C1 segment of cervical spinal cord (tissue), 14 donors: ENCODE measurements at places on chromosomes 5 and 9.

DNA sequence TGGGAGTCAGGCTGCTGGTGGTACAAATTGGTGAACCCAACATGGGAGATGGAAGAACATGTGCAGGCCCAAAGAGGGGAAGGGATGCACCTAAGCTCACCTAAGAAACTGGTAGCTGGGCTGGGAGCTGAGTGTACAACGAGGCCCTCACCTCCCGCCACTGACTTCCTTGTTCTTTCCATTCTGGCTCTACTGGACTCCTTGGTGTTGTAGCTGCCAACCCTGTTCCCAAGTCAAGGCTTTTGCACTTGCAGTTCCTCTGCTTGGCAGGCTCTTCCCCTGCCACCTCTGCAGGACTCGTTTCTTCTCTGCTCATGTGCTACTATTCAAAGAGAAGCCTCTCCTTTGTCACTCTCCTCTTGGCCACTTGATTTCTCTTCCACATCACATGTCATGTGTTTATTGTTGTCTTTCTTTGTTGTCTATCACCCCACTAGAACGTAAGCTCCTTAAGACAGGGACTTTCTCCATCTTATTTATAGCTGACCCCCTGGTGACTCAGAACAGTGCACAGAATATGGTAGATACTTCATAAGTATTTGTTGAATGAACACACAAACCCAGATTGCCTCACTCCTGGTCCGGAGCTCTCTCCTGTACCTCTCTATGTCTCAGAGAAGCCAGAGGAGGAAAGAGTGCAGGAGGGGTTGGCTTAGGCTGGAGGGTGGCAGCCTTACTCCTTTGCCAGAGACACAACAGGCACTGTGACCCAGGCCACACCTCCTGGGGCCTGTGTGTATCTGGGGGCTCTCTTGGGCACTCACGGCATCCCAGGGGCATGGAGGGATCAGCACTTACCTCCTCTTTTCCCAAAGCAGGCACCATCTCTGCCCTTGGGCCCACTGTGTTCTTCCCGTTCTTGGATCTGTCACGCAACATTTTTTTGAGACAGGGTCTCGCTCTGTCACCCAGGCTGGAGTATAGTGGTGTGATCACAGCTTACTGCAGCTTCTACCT, 5.2 kb upstream of the SPINK4 start:
- no peak for DNase-seq

DNA sequence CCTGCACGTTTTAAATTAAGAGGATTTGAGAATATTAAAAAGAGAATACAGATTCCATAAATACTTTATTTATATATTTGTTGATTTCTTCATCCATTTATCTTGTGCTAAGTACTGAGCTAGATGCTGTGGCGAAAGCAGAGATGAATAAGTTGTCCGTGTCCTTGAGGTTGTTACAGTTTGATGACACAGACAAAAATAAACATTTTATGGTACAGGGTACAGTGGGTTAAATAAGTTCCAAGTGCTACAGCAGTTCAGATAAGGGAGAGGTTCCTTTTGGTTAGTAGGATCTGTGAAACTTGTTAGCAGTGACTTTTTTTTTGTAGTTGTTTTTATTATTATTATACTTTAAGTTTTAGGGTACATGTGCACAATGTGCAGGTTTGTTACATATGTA, 50.2 kb downstream of the MACIR start:
- no peak for DNase-seq

DNA sequence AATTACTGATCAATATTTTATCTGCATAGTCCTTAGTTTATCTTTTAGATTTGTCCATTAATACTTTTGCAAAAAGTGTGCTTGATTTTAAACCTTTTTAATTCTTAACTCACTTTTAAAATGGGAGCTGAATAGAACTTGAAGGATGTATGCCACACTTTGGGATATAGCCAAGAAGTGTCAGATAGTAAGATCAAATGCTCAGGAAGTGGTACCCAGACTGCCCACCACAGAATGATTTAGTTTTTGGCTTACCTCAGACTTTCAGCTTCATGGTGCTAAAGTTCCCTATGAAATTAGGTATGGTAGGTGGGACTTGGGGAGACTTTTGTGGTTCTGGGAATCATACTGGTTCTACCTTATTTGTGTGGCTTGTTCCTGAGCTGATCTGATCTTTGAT, 14.7 kb downstream of the FOCAD start:
- no peak for DNase-seq

GRCh38 chr9:123710299-123710698, 219.6 kb downstream of the DENND1A start:
- DNase-seq = no peak

DNA sequence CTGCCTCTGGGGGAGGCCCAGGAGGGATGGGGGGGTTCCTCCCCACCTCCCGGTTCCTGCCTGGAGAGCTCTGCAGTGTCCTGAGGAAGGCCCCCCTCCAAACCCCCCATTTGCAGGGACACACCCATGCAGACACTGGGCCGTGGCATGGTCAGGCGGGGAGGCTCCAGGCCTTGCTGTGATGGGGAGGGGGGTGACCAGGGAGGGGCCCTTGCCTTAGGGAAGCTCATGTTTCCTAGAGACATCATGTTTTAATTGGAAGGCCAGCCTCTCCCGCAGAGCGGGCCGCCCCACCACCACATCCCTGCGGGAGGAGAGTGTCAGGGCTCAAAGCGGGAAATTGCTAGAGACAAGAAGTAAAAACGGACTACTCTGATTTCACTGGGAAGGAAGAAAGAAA, 12.0 kb downstream of the PRRX2 start:
- DNase-seq = no peak

DNA sequence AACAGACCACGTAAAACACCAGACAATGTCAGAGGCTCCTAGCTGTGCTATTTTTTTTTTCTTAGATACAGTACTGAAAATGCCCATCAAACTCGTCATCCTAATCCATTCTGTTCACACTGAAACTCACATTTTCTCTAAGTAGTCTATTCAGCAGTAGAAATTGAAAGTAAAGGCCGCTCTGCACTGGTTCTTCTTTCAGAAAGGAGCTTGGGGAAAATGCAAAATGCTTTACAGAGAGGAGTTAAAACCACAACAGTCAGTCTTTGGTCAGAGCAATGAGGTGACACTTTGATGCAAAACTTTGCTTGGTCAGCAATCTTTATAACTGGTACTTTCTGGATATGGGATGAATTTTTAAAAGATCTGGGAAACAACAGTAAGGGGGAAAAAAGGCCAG, 43.8 kb upstream of the SUSD1 start:
- DNase-seq = no peak

DNA sequence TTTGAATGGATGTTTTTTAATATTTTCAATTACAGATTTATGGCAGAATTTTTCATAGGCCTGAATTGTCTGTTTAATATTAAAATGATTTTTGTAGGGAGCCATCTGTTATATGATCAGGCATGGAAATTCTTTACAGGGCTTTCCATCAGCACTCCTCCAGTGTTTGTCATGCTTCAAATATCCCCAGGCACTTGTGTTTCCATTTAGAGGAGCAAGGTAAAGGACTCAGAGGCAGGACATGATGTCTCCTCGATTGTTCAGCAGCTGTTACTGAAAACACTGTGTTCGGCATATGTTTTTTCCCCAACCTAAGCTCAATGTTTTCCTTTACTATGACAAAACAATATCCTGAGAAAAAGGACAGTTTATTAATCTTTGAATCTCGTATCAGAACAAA, 172.3 kb upstream of the RFX3 start:
- DNase-seq = no peak

DNA sequence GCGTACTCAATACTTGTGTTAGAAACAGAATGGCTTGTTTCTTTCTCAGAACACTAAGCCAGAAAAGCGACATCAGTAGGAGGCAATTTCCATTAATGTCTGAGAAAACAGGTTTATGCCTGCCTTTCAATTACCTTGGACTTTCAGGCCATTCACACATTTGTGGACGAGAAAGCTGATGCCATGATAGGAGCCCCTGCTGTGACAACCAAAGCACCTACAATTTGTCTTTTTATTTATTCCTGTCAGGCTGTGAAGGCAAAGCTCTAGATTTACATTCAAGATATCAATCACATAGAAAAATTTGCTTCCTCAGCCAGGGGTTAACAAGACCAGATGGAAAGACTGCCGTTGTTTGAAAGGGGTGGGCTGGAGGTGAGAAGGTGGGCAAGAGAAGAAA, 76.2 kb downstream of the C7 start:
- no peak for DNase-seq

DNA sequence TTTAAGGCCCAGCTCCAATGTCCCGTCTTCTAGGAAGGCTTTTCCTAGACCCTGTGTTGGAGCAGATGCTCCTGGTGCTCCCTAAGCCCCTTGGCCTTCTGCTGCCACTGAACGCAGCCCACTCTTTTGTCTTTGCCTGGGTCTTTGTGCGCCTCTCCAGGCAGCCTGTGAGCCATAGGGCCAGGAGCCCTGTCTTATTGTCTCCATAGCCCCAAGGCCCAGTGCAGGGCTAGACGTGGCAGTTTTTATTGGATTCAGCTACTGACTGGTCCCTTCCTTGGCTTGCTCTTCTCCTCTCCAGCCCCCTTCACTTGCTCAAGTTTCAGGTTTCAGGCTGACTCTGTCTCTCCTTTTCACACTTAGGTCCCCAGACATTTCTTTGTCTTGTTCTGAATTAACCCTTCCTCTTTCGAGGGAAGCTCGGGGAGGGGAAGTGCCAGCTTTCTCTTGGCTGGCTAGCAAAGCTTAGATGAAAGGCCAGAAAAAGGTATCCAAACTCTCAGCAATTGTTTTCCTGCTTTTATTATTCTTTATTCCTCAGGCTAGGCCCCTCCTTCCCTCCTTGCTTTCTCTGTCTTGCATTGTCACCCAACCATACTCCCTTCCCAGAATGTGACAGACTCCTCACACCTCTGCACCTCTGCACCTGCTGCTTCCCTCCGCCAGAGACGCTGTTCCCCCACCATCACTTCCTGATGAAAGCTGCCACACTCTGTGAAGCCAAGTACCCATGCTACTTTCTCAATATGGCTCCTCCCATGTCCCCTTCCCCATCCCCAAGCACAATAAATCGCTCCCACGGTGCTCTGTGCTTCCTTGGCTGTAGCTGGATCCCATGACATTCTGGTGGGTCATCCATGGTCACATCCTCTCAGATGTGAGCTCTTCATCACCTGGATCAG, 101.6 kb upstream of the CPEB4 start:
- DNase-seq = no peak

GRCh38 chr9:35814106-35814840, 569 bp downstream of the HINT2 start:
- DNase-seq = peak; percentile 81

- DNase-seq = no peak
These were observed 39.7 kb upstream of the CDKN2AIPNL start for GRCh38 chr5:134451225-134451935.

DNA sequence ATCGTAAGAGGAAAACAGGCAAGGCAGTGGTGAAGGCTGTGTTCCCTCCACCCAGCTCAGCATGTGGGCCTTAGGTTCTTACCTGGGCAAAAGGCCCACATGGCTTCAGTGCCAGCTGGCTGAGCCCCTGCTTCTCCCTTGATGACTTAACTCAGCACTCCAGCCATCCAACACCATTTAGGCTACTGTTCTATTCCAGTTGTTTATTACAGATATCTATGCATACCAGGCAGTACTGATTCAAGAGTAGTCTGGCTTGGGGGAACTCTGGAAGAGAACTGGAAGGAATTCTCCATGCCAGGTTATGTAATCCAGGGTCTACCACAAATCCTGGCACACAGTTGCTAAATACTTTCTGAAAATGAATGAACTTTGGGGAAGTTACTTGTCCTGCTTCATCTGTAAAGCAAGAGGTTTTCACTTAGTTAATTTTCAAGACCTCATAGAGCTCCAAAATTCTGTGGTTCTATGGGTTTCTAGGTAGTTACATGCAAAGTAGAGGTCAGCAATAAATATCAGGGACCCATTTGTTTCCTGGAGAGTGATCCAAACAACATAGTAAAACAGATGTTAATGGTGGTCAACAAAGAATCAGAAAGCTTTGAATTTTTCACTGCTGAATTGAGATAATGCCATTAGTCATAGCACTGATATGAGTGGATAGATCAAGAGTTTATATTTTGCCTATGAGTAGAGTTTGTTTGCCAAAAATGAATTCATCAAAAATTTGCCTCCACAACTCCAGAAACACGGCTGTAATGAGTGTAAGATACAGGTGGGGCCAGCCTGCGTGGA, 88.2 kb upstream of the OSMR start:
- no peak for DNase-seq

DNA sequence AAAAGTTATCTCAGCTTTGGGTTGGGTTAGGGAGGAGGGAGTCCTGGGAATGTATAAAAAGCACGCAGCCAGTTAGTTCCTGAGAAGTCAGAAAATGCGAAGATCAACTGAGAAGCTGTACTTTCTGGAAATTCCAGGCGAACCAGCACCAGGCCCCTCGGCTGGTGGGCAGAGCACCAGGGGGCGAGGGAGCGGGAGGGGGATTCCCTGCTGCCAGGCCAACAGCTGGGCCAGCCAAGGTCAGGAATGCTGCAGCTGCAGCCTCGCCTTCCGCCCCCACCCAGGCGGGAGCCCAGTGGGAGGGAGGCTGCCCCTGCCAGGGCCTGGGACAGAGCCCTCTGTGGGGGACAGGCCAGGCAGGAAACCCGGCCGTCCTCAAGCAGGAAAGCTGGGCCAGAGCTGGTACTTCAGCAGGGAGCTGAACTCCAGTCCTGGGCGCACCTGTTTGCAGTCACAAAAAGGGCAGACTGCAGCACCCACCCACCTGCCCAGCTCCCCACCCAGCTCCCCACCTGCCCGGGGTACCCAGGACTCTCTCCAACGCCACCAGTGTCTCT, 35.5 kb downstream of the VAV2 start:
- no peak for DNase-seq

GRCh38 chr5:139702548-139702947, 54.4 kb downstream of the CXXC5 start:
- DNase-seq = no peak

GRCh38 chr5:13731121-13731628, 213.3 kb downstream of the DNAH5 start:
- no peak for DNase-seq

- DNase-seq = no peak
These were observed 128.6 kb upstream of the MAST4 start for GRCh38 chr5:66467564-66467963.

GRCh38 chr9:95459851-95460517, 56.8 kb downstream of the PTCH1 start:
- no peak for DNase-seq

GRCh38 chr9:127187231-127187956, 65.0 kb upstream of the ANGPTL2 start:
- no peak for DNase-seq

- no peak for DNase-seq
These were observed 31.3 kb downstream of the IPPK start for GRCh38 chr9:92638621-92639101.

DNA sequence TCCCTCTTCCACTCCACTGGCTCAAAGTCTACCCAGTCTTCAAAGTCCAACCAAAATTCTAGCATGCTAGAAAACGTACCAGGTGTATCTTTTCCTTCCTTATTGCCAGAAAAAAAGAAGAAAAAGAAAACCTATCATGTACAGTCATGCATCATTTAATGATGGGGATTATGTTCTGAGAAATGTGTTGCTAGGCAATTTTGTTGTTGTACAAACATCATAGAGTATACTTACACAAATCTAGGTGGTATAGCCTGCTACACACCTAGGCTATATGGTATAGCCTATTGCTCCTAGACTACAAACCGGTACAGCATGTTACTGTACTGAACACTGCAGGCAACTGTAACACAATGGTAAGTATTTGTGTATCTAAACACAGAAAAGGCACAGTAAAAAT, 104.8 kb downstream of the SREK1 start:
- no peak for DNase-seq
